ENCODE measurements at places on chromosomes 7 and 10.

GRCh38 chr10:97584060-97584797 lies at the start of gene HOGA1:
TSS of gene HOGA1 (plus strand) at chr10:97584389. CDS start at chr10:97584704, 315 bp downstream.
- no peak for DNase-seq

DNA sequence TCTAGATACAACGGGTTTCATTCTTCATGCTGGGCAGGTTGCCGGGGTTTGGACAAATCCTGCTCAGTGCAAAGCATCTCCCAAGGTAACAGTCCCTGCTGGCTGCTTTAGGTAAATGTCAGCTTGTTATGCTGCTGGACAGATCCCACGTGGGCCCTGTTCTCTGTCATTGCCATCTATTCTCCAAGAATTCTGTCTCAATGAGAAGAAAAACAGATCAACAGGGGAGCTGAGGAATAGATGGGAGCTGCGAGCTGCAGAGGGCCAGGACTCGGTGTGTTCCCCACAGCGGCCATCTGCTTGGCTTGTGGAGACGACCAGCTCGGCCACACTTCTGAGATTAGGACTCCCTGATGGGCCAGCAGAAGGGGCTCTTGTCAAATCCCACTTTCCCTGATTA lies 235.2 kb downstream of the DPP6 start:
- no peak for DNase-seq

DNA sequence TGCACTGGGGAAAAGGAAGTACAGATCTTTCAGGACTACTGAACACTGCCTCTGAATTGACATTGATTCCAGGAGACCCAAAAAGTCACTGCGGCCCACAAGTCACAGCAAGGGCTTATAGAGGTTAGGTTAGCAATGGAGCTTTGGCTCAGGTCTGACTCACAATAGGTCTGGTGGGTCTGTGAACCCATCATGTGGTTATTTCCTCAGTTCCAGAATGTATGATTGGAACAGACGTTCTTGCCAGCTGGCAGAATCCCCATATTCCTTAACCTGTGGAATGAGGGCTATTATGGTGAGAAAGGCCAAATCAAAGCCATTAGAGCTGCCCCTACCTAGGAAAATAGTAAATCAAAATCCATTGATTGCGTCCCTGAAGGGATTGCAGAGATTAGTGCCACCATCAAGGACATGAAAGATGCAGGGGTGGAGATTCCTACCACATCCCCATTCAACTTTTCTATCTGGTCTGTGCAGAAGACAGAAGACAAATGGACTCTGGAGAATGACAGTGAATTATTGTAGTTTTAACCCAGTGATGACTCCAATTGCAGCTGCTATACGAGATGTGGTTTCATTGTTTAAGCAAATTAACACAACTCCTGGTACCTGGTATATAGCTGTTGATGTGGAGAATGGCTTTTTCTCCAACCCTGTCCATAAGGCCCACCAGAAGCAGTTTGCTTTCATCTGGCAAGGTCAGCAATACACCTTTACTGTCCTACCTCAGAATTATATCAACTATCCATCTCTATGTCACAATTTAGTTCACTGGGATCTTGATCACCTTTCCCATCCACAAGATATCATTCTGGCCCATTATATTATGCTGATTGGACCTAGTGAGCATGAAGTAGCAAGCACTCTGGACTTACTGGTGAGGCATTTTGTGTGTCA lies 44.5 kb upstream of the PIK3CG start:
- no peak for DNase-seq

- DNase-seq, result peak; percentile 56
Measured at GRCh38 chr10:119315128-119316001, 108.0 kb downstream of the GRK5 start.

DNA sequence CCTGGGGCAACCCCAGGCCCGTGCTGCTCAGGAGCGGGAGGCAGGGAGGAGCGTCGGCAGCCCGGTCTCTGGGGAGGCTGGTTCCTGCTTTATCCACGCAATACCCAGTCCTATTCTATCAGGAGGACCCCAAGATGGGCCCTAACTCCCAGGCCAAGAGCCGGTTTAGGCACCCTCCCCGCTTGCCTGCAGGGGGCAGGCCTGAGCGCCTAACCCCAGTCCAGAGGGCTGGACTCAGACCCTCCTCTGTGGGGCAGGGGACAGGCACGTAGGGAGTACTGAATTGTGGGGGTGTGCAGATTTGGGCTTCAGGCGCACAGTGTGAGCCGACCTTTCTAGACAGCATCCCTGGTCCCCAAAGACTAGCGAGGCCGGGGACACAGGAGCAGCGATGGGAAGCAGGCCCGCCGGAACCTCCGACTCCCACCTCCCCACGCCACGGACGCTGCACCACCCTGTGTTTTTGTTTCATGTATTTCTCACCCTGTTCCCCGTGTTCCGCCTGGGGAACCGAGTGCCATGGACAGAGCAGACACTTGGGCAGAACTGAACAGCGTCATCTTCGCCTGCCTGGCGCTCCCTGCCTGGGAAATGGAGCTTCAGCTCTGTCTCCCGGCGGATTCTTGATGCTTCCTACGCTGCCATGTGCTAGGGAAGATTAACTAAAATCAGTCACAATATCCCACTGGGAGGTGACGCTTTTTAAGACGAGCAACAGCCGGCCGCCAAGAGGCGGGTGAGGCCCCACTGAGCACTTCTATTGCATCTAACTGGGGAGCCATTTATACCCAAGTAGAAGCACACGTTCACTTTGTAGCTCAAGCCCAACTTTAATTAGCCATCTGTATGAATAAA lies 5.3 kb downstream of the NUDT1 start:
- no peak for DNase-seq
